SW 1271 (cell line): ENCODE measurements at places on chromosomes 7 and 10.

DNA sequence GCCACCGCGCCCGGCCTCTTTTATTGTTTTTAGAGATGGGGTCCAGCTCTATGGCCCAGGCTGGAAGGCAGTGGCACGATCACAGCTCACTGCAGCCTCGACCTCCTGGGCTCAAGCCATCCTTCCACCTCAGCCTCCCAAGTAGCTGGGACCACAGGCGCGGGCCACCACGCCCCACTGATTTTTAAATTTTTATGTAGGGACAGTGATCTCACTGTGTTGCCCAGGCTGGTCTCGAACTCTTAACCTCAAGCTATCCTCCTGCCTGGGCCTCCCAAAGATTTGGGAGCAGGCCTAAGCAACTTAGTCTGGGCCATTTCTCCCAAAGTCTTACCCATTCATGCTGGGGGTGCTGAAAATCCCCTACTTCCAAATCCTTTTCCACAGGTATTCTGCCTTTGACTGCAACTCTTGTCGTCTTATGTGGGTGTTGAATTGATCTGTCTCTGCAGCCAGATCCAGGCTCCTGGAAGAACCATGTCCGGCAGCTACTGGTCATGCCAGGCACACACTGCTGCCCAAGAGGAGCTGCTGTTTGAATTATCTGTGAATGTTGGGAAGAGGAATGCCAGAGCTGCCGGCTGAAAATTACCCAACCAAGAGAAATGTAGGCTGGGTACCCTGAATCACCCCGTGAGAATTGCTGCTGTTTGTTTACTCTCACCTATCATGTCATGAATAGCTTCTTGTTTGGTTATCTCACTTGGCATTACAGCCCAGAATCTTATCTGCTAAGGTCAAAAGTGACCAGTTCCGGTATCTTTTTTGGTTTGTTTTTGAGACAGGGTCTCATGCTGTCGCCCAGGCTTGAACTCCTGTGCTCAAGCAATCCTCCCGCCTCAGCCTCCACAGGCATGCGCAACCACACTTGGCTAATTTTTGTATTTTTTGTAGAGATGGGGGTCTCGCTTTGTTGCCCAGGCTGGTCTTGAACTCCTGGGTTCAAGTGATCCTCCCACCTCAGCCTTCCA, 1.1 kb downstream of the ZDHHC4 start:
- DNase-seq: no peak

DNA sequence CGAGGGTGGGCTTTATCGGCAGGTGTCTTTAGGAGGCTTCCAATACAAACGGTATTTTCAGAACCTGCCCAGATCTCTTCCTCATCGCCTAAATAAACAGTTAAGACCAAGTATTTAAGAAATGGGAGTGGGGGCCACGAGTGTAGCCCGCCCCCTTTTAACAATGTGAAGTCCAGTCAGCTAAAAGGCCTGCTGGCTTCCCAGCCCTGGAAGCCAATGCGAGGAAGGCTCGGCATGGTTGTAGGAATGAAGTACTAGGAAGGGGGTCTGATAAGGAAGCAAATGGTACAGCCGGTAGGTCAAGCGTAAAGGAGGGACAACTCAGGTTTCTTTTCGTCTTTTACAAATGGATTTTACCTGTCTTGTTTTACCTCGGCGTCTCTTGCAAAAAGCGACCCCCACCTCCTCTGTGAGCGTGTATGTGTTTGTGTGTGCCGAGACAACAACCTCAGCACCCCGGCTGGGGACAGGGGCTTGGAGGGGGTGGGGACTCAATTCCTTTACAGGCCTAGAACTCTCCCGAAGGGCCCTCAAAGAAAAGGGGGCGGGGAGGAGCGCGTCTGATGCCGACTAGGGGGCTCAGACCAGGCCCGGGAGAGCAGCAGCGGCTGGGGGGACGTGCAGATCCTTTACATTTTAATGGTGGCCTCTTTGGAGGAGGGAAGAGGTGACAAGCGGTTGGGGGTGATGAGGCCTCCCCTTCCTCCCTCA, 147.6 kb downstream of the GPR85 start:
- DNase-seq: no peak

- DNase-seq: no peak
Measured at GRCh38 chr10:88952647-88953111, at the start of gene ACTA2. Gene ACTA2, minus strand, starts transcription at chr10:88952773. Its CDS starts 3,843 bp downstream, at chr10:88948930.

DNA sequence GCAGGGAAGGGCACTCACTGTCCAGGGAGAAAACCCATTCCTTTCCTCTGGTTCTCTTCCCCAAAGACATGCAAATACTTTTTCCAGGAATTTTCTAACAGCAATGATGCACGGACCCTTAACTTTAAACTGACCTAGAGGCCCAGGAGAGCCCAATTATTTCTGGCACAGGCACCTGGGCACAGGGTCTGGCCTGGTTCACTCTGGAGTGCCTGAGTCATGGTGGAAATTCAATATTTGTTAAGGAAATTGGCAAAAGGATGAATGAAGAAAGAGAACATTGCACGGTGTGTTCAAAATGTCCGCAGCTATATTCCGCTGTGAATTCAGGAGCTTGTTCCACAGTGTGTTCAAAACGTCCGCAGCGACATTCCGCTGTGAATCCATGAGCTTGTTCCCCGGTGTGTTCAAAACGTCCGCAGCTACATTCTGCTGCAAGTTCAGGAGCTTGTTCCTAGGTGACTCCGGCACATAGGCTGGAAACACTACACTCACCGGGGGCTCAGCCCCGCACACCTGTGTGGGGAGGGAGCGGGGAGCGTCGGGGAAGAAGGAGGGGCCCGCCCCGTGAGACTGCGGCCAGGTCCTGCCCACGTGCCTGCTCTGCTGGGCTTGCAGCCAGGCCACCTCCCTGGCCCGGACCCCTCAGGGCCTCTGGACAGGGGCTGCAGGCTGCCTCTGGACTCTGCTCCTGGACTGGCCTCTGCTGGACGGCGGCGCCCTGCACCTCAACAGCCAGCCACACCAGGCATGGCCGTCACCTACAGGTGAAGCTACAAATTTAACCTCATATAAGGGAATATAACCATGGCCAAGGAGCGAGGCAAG, 72.0 kb upstream of the FAM20C start:
- no peak for DNase-seq

DNA sequence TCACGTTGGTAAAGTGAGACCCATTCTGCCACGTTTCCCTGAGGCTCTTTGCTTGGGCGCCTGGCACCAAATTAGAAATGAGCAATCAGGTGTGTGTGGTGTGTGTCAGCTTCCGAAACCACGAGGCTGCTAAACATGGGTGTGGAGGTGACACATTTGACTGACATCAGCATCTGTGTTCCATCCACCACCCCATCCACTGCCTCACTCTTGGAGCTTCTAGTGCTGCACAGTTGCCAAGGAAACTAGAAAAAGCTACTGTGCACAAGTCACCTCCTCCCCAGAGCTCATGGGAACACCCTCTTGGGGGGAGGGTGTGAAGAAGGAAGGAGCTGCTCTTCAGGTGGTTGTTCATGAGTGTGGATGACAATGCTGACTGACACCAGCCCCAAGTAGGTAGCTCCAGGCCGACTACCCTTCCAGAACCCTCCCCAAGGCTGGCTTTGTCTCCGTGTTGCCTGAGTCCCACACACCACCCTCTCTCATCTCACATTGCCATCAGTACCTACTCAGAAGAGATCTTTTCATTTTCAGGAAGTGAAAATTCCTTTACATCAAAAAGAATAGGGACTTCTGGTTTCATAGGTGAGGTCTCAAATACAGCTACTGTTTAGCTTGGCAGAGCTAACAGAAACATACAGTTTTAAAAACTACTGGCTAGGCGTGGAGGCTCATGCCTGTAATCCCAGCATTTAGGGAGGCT, 152.2 kb downstream of the TMEM178B start:
- no peak for DNase-seq

DNA sequence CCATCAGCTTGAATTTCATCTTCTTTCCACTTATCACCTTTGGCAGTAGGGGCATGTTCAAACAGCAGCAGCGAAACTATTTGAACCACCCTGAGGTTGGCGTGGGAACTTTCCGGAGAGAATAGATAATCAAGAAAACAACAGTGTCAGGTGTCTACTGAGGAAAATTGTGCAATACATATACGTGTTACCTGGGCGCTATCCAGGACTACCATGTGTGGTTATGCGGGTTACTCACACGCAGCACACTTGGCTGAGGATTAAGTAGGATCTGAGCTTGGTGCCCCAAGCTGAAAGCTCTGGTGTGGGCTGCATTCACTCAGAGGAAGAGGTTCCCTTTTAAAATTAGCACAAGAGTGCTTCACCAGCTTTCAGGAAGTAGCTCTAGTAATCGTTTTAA, 8.8 kb upstream of the ABI1 start:
- no peak for DNase-seq

GRCh38 chr10:60282771-60283353, 106.8 kb downstream of the ANK3 start:
- no peak for DNase-seq

- DNase-seq: no peak
Measured at GRCh38 chr7:123637203-123637602, 18.5 kb upstream of the LMOD2 start.

DNA sequence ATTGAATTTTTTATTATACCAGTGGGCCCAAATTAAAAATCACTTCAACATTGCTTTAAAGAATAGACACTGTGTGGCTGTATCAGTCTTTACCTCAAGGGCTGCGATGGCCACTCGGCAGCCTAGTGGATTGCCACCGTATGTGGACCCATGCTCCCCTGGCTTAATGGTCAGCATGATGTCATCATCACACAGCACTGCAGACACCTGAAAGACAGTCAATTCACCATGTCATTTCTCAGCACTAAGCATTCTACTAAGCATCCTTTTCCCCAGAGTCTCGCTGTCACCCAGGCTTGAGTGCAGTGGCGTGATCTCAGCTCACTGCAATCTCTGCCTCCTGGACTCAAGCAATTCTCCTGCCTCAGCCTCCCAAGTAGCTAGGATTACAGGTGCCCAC, 17.1 kb downstream of the OAT start:
- DNase-seq: no peak

DNA sequence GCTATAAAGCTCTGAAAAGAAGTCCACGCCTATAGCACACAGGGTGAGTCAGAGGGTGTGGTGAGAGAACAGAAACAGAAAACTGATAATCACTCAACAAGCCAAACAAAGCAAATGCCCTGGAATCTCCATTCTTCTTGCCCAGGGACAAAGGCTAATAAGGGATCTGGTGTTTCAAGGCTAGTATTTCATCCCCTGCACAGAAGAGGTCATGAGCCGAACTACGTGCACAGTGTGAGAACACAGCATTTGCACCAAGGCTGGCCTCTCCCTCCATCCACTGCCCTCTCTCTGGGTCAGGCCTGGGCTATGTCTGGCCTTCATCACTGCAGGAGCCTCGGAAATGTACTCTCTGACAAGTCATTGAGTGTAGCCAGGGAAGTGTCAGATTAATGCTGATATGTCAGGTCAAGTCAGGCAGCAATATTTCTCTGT, 42.7 kb downstream of the PRR15 start:
- DNase-seq: no peak

DNA sequence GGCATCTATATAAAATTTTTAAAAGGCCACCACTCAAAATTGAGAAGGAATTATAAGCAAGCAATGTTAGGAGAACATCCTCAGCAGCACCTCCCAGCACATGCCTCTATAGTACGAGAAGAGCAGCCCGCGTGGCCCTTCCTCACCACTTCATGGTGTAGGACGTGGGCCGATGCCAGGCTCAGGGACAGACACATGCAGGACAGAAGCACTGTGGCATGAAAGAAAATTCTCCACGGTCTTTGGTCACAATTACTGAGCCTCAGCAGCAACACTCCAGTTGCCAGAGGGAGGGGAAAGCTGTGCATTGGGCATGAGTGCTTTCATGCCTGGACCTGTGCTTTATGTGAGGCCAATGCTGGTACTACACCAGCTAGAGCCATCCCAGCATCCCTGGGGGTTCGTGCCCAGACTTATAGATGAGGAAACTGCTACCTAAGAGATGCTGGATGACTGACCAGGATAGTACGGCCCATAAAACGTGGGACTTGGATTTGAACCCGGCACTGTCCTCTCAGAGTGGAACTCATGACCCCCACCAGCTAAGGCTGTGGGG, 164.7 kb downstream of the ADAM12 start:
- DNase-seq: no peak

DNA sequence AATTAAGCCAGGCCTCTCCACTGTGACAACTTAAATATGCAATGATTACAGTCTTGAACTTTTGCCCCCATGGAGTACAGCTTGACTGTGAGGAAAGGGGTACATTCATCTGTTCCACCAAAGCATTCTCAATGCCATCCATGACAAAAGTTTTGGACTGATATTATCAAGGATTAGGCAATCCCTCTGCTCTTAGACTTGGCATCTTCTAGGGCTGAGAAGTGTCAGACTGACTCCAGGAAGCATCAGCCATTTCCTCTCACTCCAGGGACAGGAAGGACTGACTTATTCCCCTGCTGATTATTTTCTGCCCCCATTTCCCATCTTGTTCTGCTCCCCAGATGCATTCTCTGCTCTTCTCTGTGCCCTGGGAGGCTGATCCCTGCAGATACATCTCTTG, 69.7 kb downstream of the ZNF365 start:
- DNase-seq: no peak

DNA sequence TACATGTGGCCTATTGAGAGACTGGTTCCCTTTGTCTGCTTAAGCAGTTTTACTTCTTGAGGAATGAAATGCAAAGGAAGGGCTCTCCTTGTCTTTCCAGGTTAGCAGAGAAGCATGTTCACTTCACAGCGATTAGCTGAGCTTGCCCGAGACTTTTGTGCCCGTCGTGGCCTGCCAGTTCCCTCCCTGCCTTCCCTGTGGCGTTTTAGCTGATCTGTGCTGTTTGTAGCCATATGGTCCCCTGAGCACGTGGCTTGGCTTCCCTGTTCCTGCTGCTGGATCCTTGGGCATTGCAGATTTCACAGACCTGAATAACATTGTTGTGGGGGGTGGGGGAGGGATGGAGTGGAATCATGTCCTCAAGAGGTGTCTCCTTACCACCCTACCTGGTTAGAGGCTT, 61.8 kb downstream of the SND1 start:
- DNase-seq: no peak

DNA sequence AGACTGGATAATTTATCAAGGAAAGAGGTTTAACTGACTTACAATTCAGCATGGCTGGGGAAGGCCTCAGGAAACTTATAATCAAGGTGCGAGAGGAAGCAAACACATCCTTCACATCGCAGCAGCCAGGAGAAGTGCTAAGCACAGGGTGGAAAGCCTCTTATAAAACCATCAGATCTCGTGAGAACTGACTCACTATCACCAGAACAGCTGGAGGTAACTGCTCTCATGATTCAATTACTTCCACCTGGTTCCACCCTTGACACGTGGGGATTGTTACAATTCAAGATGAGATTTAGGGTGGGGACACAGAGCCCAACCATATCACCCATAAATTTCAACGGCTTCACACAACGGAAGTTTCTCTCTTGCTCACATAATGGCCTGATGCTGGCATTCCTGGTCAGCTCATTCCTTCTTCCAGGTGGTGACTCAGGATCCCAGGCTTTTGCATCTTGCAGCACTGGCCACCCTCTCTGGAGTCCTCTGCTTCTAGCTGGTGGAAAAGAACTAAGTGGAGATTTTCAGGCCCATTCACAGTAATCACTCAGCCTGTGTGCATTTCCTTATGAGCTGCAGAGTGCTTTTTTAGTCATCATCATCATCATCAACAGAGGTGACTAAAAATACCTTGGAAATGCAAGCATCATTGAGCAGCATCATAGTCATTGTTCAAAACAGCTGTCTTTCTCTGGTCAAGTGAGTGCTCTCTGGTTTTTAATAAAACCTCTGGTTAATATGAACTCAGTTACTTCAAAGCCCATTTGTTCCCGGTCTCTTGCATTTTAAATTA, 308.1 kb downstream of the SFMBT2 start:
- DNase-seq: no peak
